ENCODE measurements at places on chromosomes 3 and 15.
A peak's percentile ranks its signal among the peaks of the same experiment; 100 is the strongest.

DNA sequence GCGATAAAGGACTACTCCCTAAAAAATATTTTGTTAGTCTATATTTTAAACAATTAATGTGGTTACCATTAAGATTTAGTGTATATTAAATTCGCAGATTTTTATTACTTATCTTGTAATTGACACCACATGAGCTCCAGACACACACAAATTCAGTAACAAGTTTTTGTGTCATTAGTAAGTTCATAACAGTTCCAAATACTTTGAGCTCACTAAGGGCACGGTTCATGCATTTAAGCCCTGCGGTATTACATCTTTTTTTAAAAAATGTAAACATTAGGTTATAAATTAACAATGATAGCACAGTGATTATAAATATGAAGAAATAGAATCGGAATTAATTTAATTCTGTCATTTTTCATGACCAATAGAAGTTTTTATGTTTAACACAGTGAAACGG is 317.3 kb downstream of the ZNF385D start:
- no peak for DNase-seq

DNA sequence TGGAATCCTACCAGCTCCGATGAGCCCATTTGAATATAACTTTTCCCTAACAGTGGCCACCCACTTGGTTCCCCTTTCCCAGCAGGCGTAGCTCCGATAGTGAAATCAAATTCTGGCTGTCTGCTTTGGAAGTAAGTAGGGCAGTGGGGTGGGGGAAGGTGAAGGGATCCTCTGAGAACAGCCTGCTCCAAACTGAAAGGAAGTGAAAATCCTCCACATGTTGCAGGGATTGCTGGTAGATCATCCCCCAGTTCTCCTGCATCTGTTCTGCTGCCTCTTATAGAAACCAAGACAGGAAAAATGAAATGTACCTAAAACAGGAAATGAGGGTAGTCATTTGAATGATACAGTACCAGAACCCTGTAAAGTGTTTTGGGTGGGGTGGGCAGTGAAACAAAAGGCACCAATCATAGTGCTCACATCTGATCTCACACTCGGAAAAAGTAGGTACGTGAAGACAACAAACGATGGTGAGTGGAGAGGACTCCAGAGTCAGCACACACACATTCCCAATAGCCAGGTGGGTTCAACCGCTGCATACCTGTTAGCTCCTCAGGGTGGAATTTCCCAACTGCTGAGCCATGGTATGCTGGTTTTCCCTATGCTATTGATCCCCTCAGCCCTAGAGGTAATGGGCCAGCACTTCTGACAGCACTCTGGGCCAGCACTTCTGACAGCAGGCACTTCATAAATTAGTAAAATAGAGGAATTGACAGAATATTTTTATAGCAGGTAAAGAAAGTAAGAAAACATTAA is 304.9 kb upstream of the ADAMTS9 start:
- peak; percentile 37 for DNase-seq

GRCh38 chr3:52721730-52722008 is 15.8 kb downstream of the SPCS1 start:
- no peak for DNase-seq

- no peak for DNase-seq
Observed at GRCh38 chr3:39327746-39328349, 1.7 kb upstream of the CCR8 start.

DNA sequence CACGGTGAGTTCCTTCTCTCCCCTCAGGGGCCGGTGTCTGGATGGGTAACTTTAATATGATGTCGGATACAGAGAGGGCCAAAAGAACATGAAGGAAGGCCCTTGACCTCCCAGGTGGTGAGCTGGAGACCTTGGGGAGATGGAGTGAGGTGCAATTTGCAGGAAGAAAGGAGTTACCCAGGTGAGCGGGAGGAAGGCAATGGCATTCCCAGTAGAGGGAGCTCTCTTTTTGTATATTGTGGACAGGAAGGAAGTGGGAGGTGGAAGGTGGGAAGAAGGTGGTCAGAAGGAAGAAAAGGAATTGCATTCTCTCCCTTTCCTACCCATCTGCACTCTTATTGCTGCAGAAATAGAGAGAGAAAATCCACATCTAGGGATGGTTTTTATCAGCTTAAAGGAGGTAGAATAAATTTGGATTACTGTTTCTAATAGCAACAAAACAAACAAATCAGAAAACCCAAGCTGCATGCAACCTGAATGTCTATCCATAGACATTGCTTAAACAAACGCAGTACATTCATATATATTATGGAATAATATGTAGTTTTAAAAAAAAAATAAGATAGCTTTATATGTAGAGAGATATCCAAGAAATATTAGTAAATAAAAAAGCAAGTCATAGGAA is 169.0 kb upstream of the TSC22D2 start:
- no peak for DNase-seq

DNA sequence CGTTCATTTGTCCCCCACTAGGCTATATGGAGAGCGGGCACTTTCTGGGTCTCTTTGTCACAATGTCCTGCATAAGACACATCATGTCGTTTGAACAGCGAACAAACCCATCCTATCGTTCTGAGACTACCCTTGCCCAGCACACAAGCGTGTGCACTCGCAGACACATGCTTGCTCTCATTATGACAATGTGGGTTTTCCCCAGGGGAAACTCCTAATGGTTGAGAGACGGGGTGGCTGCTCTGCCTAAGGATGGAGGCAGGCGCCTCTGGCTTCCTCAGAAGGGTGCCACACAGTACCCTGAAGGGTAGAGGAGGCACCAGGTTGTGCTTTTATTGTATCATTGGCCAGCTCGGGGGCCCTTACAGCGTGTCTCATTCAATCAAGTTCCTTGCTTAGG is 51.0 kb upstream of the MYZAP start:
- DNase-seq, result no peak

DNA sequence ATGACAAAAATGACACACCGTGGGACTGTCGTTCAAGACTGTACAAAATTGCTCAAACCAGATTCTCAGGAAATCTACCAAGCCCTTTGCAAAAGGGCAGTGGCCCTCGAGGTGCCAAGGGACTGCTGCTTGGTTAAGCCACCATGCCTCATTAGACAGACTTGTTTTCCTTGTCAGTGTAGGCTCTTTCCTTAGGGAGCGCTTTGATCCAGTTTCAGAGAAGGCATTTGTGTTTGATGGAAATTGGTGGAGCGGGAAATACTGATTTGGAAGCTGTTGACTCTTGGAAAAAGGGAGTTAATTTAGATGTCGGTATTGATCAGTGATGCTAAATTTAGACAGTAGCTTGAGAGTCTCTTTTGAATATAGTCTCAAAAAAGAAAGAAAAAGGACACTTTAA is 304.3 kb upstream of the UMPS start:
- DNase-seq, result no peak

GRCh38 chr3:26012241-26012745 is 222.4 kb downstream of the OXSM start:
- DNase-seq, result no peak

DNA sequence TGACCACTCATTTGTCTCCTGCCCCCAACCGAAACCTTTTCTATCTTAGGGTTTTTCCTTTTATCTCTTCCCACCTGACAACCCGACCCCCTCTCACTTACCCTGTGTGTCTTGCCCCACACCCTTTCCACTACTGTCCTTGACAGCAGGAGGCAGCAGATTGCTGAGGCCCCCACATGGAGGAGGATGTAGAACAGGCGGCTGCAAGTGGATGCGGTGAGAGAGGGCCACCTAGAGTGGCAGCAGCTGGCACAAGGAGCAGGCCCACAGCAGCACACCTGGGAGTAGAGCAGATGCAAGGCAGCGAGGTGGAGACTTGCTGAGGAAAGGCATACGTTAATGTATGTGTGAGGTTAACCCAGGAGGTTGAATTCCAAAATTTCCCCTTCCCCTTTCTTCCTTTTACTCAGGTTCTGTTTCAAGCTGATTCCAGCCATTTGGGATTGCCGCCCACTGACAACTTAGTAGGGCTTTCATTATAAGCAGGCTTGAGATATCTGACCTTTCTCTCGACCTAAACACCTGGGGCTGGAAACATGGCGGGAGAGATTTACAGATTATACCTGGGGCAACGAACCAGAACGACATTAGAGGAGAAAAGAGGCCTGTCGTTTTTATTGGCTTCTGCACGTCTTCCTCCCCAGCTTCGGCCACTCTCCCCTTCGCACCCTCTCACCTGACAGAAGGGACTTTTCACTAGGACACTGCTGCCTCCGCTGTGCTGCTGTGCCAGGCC is 643 bp downstream of the SERINC4 start:
- no peak for DNase-seq

DNA sequence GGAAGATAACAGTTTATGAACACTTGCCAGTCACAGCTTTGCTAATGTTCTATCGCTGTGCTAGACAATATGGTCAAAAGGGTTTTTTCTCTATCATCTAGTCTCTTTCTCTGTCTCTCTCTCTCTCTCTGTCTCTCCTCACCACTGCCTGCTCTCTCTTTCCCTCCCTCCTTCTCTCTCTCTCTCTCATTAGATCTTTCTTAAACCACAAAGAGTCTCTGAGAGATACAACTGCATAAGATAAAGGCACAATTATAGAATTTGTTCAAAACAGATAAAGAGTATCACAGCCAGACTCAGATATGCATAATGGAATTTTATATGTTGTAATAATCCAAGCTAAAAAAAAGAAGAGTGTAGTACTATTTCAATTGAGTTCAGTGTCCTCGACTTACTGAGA is 258.4 kb downstream of the MECOM start:
- no peak for DNase-seq

DNA sequence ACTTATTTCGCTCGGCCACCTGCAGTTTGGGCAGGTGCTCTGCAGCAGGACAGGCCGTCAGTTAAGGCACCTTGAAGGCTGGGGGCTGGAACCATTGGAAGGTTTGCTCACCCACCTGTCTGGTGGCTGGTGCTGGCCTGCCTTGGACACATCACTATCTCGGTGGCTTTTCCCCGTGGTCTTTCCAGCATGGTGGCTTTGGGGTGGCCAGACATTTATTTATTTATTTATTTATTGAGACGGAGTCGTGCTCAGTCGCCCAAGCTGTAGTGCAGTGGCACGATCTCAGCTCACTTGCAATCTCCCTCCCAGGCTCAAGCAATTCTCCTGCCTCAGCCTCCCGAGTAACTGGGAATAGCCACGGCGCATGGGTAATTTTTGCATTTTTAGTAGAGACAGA is 11.7 kb downstream of the ISG20 start:
- DNase-seq, result no peak

DNA sequence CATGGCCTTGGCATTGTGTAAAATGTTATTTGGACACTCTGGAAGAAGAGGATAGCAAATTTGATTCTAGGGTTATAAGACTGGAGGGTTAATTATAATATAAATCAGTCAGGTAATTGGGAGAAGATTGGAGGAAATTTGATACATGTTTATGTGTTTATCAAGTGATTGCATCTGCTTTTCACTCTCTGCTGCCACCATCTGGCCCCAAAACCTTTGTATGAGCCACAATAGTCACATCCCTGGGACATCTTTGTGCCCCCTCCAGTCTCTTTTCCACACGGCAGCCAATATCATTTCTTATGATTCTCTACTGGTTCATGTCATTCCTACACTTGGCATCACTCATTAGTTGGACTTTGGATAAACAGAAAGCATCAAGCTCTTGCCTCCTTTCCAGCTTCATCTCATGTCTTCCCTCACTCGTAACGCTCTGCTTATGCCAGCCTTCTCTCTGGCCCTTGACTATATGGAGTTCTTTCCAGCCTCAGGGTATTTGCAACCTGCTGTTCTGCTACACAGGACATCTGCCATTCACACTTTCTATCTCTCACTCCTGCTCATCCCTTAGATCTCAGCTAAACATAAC is 602.3 kb upstream of the SUCLG2 start:
- no peak for DNase-seq

DNA sequence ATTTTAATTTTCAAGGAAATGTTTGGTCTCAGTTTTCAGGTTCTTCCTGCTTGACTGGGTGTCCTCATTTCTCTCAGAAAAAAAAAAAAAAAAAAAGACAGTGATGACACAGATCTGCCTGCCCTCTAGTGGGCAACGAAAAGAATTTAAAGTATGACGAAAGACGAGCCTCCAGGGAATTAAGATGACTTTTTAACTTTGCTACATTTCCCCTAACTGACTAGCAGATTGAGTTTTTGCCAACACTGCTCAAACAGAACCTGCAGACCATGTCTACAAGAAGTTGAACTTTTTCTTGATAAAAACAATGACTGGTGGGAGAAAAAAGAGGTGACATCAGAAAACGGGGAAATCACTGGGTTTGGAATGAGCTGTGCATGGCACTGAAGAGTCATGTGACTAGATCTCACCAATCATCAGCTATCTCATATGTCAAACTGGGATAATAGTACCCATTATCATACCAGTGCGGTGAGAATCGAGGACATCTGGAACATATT is 40.8 kb downstream of the EOMES start:
- peak; percentile 37 for DNase-seq

DNA sequence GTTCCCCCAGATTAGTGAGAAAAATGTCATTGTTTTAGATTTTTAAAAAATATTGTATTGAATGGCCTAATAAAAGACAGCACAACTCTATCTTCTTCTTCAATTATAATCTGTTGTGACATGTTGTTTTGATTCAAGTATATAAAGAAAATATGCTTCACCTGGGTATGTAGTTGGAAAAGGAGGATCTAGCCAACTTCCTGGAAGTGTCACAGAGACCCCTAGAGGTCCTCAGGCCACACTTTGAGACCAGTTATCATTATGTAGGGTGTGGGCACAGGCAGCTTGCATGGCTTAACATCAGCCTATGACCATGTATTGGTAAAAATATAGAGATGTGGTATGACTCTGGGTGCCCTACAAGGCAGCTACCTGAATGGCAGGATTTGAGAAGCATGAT is 14.7 kb upstream of the RYR3 start:
- DNase-seq, result no peak

DNA sequence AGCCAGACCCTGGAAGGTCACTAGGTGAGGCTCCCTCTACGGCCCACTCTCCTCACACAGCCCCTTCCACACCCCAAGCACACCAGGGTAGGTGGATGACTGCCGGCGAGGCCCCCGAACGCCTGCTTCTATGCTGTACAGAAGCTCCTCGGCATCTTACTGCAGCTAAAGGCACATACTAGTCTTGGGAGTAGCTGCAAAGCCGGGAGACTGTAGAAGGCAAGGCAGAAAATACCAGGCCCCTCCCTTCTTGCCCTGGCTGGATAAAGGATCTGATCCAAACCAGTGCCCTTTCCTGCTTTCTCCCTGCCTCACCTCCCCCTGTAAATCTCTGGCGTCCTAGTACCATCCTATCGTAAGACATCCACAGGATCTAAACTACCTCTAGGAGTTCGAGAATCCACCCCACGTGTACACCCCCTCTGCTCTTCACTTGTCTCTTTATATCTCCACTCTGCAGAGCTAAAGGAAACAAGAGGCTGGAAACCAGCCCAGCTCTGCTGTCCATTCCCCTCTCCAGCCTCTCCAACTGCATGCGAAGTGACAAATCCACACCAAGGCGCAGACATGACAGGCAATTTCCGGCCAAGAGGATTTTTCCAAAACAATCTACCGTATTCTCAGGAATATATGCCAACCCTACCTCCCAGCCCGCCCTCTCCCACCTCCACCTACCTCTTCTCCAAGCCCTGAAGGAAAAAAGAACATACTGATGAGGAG is 11.8 kb downstream of the TNK2 start:
- no peak for DNase-seq

Data from iPS DF 6.9 (cell line).